ENCODE measurements at places on chromosomes 1 and 21.

DNA sequence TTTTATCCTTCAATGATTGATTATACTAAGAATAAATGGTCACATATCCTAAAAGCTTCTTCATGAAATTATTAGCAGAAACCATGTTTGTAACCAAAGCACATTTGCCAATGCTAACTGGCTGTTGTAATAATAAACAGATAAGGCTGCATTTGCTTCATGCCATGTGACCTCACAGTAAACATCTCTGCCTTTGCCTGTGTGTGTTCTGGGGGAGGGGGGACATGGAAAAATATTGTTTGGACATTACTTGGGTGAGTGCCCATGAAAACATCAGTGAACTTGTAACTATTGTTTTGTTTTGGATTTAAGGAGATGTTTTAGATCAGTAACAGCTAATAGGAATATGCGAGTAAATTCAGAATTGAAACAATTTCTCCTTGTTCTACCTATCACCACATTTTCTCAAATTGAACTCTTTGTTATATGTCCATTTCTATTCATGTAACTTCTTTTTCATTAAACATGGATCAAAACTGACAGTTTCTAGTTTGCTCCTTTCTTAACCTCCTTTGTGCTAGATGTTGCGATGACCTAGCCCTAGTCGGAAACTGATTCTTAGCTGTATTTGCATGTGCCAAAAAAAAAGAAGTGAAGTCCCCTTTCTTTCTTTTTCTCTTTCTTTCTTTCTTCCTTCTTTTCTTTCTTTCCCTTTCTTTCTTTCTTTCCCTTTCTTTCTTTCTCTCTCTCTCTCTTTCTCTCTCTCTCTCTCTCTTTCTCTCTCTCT is 45.1 kb downstream of the MAP3K7CL start:
- DNase-seq: peak; percentile 23

- DNase-seq: no peak
Observed at GRCh38 chr21:25967181-25967900, 203.2 kb downstream of the APP start.

GRCh38 chr1:202850593-202851362 is 38.2 kb downstream of the RABIF start:
- DNase-seq: no peak

DNA sequence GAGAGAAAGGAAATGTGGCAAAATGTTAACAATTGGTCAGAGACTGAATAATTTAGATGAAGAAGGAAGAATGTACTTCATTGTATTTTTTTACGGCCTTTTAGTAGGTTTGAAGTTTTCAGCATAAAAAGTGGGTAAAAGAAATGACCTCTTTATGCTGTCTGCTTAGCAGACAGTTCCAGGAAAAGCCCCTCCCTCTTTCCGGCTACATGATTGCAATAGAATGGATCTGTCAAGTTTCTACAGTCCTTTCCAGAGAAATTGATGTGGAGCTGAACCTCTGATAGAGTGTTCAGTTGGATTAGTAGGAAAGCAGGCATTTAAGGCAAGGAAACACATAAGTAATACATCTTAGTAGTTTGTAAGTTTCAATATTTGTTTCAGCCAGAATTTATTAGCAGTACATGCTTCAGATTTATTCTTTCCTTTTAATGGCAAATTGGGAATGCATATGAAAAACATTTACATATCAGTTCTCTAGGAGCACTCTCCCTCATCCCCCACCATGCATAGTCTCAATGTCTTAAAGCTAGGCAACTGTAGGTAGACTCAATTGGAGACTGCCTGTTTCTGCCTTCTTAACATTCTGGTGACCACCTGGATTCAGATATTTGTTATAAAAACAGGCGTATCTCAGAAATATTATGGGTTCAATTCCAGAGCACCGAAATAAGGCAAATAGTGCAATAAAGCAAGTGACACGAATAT is 36.4 kb downstream of the HS2ST1 start:
- DNase-seq: no peak

DNA sequence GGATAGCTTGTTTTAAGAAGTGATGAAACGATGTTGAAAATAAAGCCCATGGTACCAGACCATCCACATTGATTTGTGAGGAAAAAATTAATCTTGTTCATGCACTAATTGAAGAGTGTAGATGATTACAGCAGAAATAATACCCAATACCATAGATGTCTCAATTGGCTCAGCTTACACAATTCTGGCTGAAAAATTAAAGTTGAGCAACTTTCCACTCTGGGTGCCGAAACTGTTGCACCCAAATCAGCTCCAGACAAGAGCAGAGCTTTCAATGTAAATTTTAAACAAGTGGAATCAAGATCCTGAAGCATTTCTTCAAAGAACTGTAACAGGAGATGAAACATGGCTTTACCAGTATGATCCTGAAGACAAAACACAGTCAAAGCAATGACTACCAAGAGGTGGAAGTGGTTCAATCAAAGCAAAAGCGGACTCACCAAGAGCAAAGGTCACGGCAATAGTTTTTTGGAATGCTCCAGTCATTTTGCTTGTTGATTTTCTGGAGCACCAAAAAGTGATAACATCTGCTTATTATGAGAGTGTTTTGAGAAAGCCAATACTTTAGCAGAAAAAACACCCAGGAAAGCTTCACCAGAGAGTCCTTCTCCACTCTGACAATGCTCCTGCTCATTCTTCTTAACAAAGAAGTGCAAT is 16.1 kb upstream of the KCNA3 start:
- DNase-seq: no peak

DNA sequence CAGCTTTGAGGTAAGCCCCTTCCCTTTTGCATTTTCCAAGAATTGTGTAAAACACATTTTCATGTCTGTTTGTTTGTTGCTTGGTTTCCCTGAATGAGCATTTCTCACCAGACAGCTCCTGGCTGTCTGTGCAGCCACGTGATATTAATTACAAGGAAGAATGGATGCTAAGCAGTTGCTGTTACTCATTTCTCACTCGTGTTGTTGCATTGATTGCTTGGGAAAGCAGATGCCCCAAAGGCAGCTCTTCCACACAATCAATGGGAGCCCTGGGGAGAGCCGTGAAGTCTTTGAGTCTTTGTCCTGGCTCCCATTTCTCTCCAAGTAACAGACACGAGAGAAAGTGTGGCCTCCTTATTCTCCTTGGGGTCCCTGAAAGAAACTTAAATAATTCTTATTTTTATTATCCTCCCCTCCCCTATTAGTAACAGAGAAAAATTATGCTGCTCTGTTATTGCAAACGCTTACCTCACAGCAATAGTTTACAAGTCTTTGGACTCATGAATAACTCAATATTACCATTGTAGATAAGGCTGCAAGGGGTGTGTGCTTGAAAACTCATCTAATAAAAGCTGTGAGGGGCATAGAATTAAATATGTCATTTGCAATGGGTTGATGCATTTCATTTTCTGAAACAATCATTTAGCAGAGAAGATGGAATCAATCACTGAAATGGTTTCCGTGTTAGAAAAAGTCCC is 127.7 kb upstream of the CAMK1G start:
- peak; percentile 20 for DNase-seq

DNA sequence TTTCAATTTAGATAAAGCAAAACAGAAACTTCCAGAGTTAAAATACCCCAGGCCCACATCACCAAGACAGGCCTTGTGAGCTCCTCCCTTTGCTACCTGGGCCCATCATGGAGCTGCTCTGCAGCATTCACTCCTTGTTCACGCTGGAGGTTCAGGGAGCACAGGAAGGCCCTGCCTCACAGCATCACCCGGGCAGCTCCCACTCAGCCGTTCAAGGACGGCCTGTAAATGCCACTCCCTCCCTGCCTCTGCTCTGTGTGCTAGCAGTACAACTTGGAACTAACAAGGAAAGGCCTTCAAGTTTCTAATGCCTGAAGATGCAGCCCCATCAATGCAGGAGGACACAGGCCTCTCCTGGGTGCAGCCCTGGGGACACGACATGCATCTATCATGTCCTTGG is 11.6 kb downstream of the ATP5PO start:
- DNase-seq: no peak

- DNase-seq: no peak
Observed at GRCh38 chr1:18855573-18855972, 3.9 kb downstream of the TAS1R2 start.

- peak; percentile 10 for DNase-seq
Observed at GRCh38 chr21:16069178-16070112, 339.7 kb downstream of the USP25 start.

DNA sequence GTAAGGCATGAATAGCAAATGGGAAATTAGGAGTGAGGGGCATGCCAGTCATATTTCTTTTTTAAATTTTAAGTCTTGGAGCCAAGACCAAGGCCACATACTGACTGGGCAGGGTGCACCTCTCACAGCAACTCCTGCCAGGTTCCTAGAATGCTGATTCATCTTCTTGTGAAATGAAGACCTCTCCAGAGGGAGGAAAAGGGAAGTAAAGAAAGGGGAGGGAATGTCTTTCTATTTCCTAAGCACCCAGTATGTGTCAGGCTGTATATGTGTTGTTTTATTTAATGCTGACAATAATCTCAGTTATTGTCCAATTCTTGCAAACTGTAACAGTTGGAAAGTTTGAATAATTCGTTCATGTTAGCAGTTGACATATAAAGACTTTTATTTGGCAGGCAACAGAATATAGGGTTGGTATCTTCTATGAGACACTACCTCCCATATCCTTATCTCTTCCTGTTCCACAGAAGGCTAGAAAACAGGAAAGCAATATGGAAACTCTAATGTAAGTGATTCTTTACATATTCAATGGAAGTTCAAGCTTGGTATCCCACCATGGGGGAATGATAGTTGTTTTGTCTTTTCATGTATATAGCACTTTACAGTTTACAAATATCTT is 259.1 kb upstream of the USP24 start:
- peak; percentile 79 for DNase-seq

- no peak for DNase-seq
Observed at GRCh38 chr1:109256971-109257681, 7.8 kb downstream of the CELSR2 start.

GRCh38 chr21:38664315-38664714 is 141.4 kb upstream of the ETS2 start:
- DNase-seq: no peak

- no peak for DNase-seq
Observed at GRCh38 chr1:1433804-1434130, 1.7 kb upstream of the VWA1 start.

DNA sequence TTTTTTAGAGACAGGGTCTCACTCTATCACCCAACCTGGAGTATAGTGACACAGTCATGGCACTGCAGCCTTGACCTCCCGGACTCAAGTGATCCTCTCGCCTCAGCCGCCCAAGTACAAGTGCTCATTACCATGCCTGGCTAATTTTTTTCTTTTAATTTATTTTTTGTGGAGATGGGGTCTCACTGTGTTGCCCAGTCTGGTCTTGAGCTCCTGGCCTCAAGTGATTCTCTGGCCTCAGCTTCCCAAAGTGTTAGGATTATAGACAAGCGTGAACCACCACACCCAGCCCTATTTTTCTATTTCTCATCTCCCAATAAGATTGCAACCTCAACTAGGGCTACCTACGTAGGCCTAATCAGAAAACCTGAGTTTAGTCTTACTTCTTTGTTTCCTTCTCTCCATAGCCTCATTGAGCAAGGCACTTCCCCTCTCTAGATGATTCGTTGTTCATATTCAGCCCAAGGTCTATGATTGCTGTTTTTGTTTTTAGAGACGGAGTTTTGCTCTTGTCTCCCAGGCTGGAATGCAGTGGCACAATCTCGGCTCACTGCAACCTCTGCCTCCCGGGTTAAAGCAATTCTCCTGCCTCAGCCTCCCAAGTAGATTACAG is 1.1 kb upstream of the KPNA6 start:
- no peak for DNase-seq

DNA sequence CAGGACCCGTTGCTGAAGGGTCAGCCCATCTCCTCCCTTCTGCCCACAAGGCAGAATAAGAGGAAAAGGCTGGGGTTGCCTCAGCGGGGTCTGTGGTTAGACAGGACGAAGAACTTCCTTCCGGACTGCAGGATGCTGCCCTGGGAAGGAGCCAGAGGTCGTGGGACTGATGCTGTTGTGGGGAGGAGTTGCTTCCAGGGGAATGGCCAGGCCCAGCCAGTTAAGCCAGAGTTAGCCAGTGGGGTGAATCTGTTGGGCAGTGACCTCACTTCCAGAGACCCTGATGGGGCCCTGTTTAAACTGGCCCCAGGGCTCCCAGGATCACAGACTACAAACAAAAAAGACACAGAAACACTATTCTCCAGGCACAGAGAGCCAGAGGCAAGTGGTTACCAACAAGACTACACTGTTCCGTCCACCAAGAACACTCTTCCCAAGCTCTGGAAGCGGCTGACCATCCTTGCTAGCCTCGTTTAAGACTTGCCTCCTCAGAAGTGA is 13.0 kb downstream of the FAM229A start:
- peak; percentile 18 for DNase-seq

- no peak for DNase-seq
Observed at GRCh38 chr1:5393603-5394002, 598.6 kb downstream of the NPHP4 start.

- no peak for DNase-seq
Observed at GRCh38 chr1:82220754-82221153, 420.0 kb downstream of the ADGRL2 start.

- DNase-seq: no peak
Observed at GRCh38 chr1:4944072-4944471, 289.7 kb downstream of the AJAP1 start.

GRCh38 chr1:154434346-154435085 is 29.4 kb downstream of the IL6R start:
- peak; percentile 86 for DNase-seq

GRCh38 chr1:6332821-6333220 is 60.7 kb downstream of the ACOT7 start:
- DNase-seq: no peak

DNA sequence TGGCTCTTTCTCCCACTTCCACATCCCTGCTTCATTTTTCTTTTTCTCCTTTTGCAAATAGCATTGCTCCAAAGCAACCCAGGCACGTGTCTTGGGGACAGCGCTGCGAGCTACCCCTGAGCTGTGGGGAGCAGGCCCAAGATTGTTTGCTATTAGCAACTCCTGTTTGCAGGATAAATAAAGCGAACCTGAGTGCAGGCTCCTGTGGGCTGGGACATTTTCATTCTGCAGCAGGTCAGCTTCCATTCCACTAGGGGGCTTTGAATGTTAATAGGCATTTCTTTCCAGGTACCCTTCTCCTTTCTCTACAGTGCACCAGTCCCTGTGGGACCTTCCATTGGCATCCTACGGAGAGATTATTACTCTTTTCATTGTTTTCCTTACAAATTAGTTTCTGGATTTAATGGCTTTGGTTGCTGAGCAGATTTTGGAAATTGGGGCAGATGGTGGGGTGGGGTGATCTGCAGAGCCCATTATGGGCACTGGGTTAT is 54.0 kb downstream of the OLFML3 start:
- DNase-seq: no peak

- no peak for DNase-seq
Observed at GRCh38 chr1:208182880-208183645, 61.1 kb downstream of the PLXNA2 start.

DNA sequence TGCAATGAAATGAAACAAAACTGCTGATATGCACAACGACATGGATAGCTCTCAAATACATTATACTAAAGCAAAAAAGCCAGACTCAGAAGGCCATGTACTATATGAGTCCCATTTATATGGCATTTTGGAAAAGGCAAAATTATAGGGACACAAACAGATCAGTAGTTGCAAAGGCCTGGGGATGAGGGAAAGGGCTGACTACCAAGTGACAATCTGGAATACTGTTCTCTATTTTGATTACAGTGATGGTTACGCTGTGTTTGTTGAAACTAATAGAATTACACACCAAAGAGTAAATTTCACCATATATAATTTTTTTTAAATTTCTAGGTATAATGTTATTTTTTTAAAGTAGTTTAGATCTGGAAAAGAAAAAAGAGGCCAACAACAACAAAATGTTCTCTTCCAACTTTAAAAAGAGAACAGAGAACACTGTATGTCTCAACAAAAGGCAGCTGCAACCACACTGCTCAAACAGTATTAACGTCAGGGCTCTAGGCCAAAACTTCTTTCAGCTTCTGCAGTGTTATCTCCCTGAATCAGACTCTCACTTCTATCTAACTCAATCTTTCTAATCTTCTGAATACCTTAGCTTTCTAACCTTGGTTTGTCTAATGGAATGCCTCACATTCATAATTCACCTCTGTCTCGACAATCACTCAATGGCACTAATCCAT is 75.8 kb downstream of the FOXJ3 start:
- peak; percentile 44 for DNase-seq
